ENCODE measurements at places on chromosomes 2 and 18. TPM values are rescaled to one million over a fixed set of nuclear protein-coding genes. Genes with fewer than 3 reads are reported as not detected.

GRCh38 chr2:226791487-226792081, 8.0 kb downstream of the IRS1 start:
- peak; percentile 96 for DNase-seq

GRCh38 chr2:166491461-166491860, 2.6 kb downstream of the SCN7A start:
- DNase-seq, result no peak

GRCh38 chr2:34123996-34124785, 525.1 kb upstream of the FAM98A start:
- DNase-seq, result no peak

DNA sequence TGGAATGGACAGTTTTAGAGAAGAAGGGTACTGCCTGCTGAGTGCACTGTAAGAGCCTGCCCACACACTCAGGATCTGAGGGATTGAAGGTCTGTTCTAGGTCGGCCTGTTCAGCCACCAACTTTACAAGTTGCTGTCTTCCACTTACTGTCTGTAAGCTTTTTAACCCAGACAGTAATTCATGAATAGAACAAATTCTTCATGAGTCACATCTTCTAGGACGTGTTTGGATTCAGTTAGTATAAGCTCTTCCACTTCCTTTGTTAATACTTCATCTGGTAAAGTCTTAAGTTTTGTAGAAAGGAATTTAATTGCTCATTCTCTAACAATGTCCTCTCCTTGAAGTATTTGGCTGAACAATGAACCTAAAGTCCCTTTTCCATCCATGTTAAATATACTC, 74.6 kb downstream of the PDE11A start:
- no peak for DNase-seq

The KCNS3 gene
- total RNA-seq, result 8.8 TPM

GRCh38 chr2:120552800-120553481, 182.7 kb upstream of the GLI2 start:
- DNase-seq, result peak; percentile 89

Data from aorta (tissue), 5 donors.